ENCODE measurements at places on chromosomes 7 and 10. TPM values are rescaled to one million over a fixed set of nuclear protein-coding genes. Genes with fewer than 3 reads are reported as not detected.

GRCh38 chr10:125153703-125154490 is 6.5 kb downstream of the CTBP2 start:
- peak; percentile 38 for DNase-seq

DNA sequence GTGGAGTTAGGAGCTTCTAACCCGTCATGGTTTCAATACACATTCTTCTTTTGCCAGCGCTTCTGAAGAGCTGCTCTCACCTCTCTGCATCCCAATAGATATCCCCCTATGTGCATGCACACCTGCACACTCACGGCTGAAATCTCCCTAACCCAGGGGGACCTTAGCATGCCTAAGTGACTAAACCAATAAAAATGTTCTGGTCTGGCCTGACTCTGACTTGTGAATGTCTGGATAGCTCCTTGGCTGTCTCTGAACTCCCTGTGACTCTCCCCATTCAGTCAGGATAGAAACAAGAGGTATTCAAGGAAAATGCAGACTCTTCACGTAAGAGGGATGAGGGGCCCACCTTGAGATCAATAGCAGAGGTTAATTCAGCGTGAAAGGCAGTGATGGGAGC is 22.4 kb downstream of the PRSS2 start:
- no peak for DNase-seq

DNA sequence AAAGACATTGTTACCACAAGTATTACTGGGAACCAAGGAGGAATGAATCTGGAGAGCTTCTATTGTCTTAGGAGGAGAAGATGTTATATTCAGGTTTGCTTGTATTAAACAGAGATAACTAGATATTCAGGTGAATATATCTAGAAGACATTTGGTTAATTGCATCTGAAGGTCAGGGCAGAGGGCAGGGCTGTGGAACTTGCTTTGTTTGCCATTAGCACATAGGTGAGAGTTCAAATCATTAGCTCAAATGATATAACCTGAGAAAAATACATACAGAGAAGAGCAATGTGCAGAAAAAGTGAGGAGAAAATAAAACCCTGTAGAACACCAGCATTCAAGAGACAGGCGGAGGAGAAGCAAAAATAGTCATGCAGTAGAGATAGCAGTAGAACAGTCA is 116.8 kb downstream of the DNAJB9 start:
- no peak for DNase-seq

Gene CDC14C
- 0.23 TPM for total RNA-seq

DNA sequence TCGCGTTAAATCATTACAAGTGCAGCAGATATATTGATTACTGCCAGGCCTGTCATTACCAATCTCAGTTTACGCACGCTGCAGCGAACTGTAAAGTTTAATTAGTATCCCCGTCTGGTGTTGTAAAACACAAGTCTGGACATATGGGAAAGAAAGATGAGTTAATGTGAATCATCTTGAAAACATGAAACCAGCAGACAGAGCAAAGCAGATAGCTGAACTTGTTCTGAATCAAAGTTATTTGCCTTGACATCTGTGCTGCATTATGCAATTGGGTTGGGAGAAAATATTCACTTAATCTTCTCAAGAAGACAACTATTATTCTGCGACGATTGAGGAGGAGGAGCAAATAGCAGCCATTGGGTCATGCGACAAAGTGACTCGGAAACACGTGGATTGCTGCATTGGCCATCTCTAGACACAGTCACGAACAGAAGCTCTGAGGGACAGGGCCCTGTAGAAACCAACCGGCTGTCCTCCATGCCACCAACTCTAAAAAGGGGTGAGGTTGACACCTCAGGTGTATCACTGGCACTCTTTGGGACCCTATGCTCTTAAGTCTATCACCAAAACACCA is 156.3 kb upstream of the C7orf33 start:
- DNase-seq = no peak

- DNase-seq = peak; percentile 24
These were observed 354.6 kb downstream of the PHF14 start for GRCh38 chr7:11328309-11328708.

GRCh38 chr10:69956741-69957230 is 95.9 kb upstream of the MACROH2A2 start:
- DNase-seq = no peak

- no peak for DNase-seq
These were observed 28.0 kb upstream of the RSU1 start for GRCh38 chr10:16845248-16845647.

DNA sequence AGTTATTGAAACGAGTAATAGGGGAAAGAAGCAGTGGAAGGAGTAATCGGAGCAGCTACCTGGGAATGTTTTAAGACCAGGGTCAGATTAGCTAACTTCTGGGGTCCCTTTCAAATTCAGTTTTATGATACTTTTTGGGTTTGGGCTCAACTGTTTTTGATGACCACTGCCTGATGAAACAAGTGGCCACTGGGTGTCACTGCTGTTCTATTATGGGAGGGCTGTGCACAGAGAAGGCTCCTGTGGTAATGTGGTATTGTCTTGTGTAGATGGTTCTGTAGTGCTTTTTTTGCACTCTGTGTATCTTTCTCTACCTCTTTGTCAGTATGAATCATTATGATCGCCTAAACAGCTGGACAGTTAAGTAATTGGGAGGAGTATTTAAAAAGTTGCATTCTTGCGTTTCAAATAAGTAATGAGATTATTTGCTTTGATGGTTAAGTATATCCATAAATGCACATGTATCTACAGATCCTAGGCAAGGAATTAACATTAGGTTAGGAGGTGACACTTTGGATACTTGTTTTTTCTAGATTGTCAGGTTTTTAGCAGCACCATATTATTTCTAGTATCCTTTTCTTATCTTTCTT is 128.4 kb downstream of the ABCA13 start:
- peak; percentile 74 for DNase-seq

Gene TTYH3
- 46.3 TPM for total RNA-seq

- DNase-seq = no peak
These were observed 15.9 kb downstream of the COL1A2 start for GRCh38 chr7:94410413-94411187.

Gene VWDE
- total RNA-seq = 2.1 TPM

DNA sequence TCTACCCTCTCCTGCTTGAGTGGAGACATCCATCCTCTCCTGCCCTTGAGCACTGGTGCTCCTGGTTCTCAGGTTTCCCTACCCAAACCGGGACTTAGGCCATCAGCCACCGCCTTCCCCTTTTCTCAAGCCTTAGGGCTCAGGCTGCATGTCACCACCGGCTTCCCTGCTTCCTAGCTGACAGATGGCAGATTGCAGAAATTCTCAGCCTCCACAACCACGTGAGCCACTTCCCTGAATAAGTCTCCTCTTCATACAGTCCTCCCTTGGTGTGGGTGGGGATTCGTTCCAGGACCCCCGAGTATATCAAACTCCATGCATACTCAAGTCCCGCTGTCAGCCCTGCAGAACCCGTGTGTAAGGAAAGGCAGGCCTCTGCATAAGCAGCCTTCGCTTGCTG is 203.5 kb upstream of the ZNF32 start:
- no peak for DNase-seq

DNA sequence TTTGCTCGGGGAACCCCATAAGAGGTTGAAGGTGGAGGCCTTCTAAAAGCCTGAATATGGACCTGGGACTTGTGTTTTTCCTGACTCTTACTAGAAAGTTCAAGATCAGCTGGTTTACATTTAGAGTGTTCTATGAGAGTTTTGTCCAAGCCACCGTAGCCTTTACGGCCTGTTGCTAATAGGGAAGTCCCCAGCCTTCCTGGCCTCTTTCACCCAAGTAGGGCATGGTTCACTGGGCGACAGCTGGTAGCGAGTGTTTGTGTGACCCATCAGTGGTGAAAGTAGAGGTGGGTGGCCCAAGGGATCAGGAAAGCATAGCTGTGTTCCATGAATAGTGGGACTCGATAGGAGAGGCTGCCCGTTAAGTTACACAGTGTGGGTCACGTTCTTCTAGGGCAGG is 60.1 kb downstream of the RABGEF1 start:
- DNase-seq = no peak

- DNase-seq = no peak
These were observed 31.9 kb downstream of the ADCY1 start for GRCh38 chr7:45606050-45606449.

- no peak for DNase-seq
These were observed 44.4 kb upstream of the SLIT1 start for GRCh38 chr10:97230146-97230545.

Gene SLC18A3
- total RNA-seq = 1.4 TPM

Gene ITPRID1
- not detected for total RNA-seq

- DNase-seq = no peak
These were observed 9.2 kb downstream of the AKR1B1 start for GRCh38 chr7:134449680-134450079.

Gene TRIM74
- total RNA-seq = 2.4 TPM

Gene MCM7
- total RNA-seq = 39.0 TPM

DNA sequence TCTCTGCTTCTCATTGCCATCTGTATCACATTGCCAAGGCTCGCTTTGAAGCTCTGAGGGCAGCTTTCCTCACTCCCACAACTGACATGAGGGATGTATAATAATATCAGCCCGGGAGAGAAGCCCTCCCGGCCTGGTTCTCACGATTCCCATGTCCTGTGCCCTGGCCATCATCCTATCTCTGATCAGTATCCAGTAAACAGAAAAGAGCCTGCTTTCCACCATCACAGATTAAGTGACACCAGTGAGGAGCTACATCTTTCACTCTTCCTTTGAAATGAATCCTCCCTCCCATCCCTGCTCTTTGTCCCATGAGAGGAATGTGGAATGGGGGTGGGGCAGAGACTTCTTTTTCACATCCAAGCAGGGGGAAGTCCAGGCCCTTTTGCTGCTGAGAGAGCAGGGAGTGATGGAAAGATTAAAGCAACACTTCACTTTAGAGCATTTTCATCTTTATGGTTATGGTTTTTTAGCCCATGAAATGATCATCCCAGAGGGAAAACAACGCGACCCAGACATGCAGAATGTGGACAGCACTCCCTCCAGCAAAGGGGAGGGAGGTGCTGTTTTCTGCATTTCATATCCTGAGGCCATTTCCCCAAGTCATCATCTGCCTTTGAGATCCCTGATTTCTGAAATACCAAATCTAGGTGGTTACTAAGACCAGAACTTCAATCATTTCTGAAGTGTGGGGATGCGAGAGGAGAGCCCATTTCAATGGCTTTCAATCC is 84.6 kb upstream of the LYZL1 start:
- peak; percentile 28 for DNase-seq

DNA sequence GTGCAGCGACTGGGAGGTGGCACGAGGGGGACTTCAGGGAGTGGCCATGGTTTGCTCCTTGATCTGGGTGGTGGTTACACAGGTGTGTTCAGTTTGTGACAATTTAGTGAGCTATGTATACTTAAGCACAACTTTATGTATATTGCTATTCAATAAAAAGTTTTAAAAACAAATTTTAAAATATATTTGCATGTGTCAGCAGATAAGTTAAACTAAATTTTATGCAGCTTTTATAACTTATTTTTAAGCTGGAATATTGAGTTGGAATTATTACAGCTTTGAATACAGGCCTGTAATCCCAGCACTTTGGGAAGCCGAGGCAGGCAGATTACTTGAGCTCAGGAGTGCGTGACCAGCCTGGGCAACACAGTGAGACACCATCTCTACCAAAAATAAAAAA is 5.4 kb downstream of the BAIAP2L1 start:
- no peak for DNase-seq

DNA sequence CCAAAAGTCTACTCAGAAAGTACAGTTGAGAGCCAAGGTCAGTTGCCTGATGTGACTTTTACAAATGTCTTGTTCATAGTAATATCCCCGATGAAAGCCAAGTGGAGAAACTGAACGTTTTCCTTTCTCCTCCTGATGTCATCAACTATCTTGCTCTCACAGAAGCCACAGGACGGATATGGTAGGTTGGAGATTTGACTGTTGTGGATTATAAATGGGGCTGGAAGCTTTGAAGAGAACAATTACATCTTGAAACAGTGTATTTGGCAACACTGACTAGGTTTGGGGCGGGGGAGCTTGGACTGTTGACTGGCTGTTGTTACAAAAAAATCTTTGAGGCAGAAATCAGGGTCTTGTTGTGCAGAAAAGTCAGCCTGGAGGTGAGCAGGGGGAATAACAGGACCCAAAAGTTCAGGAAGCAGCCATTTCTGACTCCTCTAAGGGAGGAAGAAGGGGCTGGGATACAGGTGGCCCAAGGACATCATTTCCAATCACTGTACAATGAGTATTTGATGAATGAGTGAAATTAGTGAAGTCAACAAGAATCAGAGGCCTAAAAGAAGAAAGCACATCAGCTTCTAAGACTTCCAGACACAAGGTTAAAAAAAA is 24.3 kb downstream of the PLEKHS1 start:
- DNase-seq = no peak

DNA sequence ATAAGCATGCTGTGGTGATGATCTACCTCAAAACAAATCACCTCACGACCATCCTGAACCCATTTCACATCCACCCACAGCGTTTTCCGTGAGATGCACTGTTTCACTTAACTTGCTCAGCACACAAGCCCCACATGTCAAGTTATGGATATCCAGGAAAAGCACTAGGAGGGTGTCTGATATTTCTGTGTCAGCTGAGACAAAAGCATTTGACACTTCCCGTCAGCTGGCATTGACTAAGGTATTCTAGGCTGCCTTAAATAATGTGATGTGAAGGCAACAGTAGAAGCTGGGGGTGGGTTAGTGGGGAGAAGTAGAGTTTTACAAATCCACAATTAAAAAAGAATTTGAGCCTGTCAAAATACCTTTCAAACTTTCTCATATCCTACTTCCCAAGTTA is 68.7 kb upstream of the MDFIC start:
- no peak for DNase-seq

DNA sequence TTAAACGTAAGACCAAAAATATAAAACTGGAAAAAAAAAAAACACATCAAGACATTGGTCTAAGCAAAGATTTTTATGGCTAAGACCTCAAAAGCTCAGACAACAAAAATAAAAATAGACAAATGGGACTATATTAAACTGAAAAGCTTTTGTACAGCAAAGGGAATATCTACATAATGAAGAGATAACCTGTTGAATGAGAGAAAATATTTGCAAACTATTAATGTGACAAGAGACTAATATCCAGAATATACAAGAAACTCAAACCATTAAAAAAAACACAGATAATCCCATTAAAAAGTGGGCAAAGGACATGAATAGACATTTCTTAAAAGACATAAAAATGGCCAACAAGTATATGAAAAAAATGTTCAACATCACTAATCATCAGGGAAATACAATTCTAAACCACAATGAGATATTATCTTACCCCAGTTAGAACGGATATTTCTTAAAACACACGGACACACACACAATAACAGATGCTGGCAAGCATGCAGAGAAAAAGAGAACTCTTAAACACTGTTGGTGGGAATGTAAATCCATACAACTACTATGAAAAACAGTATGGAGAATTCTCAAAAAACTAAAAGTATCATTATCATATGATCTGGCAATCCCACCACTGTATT is 28.8 kb downstream of the CNOT4 start:
- no peak for DNase-seq

Gene MYL10
- total RNA-seq = 0.60 TPM

GRCh38 chr10:89549510-89549909 is 14.1 kb upstream of the SLC16A12 start:
- DNase-seq = no peak

Gene CUZD1
- not detected for total RNA-seq

- no peak for DNase-seq
These were observed 421.3 kb downstream of the EXOC4 start for GRCh38 chr7:133674079-133674763.

- no peak for DNase-seq
These were observed 122.5 kb downstream of the NPSR1 start for GRCh38 chr7:34780546-34780945.

- DNase-seq = no peak
These were observed 292.0 kb downstream of the PHTF2 start for GRCh38 chr7:78090616-78091015.

Gene VPS26A
- total RNA-seq = 57.6 TPM

All from hepatocyte (in vitro differentiated cells).